Stimulated activated CD4-positive, alpha-beta T cell treated with anti-CD3 and anti-CD28 coated beads, TNF-alpha, amount 100 ng/mL, for 1 hour (primary cell): ENCODE measurements at places on chromosomes 4 and X.
A peak's percentile ranks its signal among the peaks of the same experiment; 100 is the strongest.

GRCh38 chrX:8927701-8928100 lies 106.2 kb downstream of the FAM9B start:
- DNase-seq = no peak

DNA sequence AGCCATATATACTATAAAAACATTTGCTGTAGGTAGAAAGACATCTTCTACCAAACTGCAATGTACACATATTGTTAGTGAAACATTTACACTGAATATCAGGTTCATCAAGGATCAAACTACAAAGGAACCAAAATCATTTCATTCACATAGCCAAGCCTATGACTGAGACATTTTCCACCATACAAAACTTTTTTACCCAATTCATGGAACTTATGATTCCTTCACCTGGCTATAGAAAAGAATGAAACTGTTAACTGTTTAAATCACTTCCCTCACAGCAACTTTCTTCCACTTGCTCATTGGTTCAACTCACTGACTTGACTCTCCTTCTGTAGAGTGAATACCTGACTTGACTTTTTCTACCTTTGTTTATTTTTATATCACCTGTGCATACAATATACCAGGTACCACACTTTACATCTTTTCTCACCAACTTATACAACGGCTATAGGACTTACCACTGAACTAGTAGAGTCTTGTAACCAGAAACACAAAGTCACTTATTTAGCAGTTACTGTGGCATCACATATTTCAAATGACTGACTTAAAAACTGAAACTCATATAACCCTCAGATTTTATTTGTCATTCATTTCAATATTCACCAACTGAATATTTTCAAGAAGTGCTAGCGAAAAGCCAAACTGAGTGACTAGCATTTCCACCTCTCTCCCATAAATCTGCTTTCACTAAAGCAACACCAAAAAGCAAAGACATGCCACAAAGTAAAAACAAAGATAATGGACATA lies 30.9 kb downstream of the CAMK2D start:
- no peak for DNase-seq

GRCh38 chr4:132396636-132397035 lies 752.5 kb upstream of the PCDH10 start:
- DNase-seq = no peak

GRCh38 chr4:3835527-3836405 lies 69.6 kb downstream of the ADRA2C start:
- DNase-seq = no peak

DNA sequence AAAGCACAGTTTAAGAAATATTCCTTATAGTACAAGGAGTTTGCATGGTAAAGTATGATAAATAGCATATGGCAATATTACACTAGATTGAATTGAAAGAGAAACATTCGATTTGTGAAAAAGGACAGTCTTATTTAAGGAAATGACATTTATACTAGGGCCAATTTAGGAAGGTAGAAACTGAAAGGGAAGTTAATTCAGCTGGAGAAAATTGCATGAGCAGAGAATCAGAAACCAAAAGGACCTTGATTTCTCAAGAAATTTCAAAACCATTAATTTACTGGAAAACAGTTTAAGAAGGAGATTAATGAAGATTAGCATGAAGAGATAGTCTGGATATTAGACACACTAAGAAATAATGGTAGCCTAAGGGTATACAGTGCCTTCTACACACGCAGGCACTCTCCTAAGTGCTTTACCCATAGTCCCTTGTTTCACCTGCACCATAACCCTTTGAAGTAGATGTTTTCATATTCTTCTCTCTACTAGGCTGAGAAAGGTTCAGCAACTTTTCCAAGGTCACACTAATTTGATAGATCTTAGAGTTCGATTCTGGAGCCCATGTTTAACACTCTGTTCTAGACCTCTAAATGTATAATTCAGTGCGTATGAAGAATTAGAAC lies 259.1 kb upstream of the SLIT2 start:
- no peak for DNase-seq

GRCh38 chr4:57132743-57133137 lies 22.6 kb upstream of the IGFBP7 start:
- no peak for DNase-seq

- DNase-seq = no peak
These were observed 40.4 kb downstream of the UNC5C start for GRCh38 chr4:95508421-95508820.

DNA sequence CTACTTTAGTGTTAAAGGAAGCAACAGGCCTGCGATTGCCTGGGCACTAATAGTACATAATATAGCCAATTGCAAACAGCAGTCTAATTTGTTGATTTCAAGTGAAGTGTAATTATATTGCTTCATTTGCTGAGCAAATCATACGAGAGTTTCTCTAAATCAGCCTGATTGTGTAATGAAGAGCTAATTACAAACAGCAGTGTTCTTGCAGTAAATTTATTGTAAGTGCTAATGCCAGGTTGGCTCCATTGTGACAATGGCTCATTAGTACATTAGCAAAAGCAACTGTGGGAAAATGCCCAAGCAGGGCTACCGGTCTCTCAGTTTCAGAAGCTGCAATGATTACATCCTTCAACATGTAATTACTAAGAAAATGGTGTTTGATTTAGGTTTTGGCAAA lies 591.5 kb downstream of the GALNTL6 start:
- DNase-seq = no peak

DNA sequence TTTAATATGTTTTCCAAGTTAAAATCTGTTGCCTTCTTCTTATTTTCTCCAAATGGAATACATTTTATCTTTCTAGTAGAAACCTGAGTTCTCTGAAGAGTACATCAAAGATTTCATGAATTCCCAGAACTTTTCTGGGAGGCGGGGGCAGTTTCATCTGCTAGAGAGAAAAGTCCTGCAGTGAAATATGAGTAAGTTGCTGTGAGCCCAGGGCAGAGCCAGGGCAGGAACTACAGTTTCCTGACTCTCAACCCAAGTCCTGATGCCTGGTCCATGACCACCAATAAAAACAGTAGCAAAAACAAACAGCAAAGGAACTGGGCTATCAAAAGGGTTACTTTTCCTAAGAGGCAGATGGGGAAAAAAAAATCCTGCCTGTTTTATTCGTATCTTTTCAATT lies 239.4 kb upstream of the CTSO start:
- no peak for DNase-seq

DNA sequence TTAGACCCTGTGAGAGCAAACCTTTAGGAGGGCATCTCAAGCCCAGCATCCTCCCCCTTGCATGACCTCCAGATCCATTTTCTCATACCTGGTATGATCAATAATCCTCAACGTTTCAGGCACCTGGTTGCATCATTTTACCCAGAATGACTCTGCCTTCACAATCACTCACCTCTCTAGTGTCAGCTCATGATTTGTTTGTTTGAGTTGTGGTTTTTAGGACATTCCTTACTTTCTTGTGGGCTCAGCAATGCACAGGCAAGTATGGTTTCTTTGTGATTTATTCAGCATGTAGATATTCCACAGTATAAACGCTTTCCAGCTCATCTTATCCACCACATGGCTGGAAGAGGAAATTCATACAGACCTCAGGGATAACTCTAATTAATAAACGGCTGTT lies 93.6 kb upstream of the CPEB2 start:
- DNase-seq = no peak

GRCh38 chr4:139676913-139677585 lies 11.4 kb downstream of the MGST2 start:
- DNase-seq = no peak

DNA sequence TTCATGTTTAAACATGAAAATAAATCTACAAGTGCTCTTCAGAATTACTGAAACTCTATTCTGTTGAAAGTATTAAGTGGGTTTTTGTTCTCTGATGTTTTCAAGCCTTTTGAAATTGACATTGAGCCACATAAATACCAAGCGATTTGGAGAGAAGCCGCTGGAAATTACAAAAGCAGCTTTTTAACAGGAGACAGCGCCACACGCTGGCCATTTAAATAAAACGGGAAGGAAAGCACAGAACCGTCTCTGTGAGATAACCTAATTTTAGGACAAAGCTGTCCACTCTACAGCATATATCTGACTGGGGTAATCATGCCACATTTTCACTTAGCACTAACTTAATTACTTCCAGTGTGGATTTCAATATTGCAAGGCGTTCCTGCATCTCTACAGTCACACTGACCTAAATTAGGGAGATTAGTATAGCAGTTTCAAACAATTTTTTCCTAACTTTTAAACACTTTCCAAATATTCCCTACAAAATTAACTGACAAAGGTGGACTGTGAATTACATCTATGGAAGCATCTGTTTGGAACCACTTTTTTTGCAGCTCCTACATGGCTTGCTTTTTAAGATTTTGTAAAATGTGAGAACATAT lies 6.8 kb upstream of the ANOS1 start:
- DNase-seq = no peak

DNA sequence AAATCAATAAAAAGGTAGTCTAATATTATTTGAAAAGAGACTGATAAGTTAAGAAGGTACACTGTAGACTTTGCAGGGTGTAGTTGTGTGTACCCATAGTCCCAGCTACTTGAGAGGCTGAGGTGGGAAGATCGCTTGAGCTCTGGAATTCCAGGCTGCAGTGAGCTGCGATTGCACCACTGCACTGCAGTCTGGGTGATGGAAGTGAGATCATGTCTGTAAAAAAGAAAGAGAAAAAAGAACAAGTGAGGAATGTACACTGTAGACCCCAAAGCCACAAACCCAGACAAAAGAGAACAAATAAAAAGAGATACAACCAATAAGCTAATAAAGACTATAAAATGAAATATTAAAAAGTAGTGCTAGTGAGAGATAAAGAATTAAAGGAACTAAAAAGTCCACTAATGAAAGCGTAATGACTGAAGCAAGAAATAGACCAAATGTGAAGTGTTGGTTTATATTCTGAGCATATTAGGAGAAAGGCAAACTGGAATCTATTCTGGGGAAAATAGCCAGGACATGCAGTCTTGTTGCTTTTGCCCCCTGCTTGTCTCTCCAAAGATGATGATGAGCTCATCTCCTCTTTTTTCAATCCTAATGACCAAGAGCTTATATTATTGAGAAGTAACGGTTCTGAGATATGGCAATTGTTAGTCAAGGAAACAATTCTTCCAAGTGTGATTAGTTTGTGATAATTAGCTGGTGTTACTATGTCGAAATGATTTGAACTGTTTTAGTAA lies 19.1 kb downstream of the GSX2 start:
- DNase-seq = no peak

DNA sequence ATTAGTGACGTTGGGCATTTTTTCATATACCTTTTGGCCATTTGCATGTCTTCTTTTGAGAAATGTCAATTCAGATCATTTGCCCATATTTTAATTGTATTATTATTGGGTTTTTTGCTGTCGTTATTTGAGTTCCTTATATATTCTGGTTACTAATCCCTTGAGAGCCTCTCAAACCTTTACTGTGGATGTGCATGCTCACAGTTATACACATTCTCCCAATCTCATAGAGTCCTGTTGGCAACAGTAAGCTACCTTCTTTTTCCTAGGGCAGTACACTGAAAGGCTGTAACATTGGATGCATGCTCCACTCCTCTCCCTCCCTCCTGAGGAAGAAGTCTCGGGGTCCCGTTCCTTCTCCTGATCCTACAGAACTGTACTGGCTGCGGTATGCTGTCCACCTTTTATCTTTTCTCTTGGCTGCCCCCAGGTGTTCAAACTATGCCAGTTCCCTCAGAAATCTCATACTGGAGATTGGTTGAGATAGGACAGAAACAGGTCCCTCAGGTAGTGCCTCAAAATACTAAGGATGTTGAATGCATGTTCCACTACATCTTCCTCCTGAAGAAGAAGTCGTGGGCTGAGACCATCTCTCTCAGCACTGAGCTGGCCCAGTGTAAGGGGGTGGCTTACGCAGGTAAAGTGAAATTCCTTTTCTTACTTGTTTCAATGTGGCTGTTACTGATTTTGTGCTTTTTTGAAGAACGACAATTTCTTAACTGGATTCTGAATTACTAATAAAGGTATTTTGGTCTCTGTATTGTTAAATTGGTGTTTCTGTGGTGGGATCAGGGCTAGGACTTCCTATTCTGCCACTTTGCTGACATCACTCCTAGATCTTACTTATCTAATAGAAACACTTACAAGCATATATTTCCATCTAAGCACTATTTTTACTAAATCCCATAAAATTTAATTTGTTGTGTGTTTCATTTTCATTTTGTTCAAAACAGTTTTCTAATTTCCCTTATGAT lies 145.4 kb upstream of the HUWE1 start:
- DNase-seq = peak; percentile 0

DNA sequence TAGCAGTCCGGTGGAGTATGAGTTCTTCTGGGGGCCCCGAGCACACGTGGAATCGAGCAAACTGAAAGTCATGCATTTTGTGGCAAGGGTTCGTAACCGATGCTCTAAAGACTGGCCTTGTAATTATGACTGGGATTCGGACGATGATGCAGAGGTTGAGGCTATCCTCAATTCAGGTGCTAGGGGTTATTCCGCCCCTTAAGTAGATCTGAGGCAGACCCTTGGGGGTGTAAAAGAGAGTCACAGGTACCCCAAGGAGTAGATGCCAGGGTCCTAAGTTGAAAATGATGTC lies 852 bp downstream of the MAGEH1 start:
- DNase-seq = no peak

DNA sequence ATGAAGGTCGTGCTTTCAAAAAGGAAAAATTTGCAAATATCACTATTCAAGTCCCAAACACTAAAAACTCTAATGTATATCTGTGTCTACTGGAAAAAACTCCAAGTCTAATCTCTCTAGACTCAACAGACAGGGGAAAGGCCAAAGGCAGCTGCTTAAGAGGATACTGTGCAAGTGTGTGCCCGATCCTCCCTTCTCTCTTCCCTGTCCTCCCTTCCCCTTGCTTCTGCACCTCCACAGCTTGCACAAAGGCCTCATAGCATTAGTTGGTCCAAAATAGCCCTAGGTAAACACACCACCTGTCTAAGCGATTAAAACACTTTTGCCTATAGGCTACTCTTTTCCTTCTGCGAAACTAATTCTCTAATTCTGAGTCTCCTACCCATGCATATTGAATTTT lies 10.6 kb downstream of the C4orf54 start:
- DNase-seq = no peak

- DNase-seq = no peak
These were observed 7.5 kb downstream of the CCKAR start for GRCh38 chr4:26482508-26483462.

DNA sequence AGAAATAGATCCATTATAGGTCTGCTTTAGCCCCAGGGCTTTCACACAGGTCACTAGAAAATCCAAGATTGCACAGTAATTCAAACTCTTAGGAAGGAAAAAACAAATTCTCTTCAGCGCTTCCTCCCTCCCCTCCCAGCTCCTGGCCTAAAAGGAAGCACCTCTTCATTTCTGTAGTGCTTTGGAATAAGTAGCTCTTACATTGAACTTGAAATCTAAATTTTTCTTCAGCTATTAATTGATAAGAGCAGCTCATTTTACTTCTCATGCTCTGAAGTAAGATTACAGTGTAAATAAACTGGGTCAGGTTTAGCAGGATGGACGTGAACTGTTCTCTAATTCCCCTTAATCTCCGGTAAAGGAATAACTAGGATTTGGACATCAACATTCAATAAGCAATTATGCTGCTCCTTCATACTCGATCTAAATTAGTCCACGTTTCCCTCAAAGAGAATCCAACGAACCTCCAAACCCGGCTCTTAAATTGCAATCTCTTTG lies 10.9 kb upstream of the SEL1L3 start:
- DNase-seq = no peak

DNA sequence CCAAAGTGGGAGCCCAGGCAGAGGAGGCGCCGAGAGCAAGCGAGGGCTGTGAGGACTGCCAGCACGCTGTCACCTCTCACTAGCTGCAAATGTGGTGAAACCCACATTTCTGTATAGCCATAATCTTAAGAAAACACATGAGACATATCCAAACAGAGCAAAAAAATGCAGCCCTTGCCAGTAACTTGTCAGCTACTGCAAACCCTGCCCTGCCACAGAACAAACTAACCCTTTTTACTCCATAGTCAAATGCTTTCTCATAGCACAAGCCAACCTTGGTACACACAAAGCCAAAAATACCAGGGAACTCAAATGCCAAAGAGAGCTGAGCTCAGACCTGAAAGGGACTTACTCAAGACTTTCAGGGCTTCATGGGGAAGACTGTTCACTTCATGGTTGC lies 14.9 kb upstream of the NXF3 start:
- no peak for DNase-seq
